ENCODE measurements at places on chromosomes 13 and 19.

GRCh38 chr13:32008518-32009175, 22.9 kb upstream of the FRY start:
- DNase-seq: no peak

DNA sequence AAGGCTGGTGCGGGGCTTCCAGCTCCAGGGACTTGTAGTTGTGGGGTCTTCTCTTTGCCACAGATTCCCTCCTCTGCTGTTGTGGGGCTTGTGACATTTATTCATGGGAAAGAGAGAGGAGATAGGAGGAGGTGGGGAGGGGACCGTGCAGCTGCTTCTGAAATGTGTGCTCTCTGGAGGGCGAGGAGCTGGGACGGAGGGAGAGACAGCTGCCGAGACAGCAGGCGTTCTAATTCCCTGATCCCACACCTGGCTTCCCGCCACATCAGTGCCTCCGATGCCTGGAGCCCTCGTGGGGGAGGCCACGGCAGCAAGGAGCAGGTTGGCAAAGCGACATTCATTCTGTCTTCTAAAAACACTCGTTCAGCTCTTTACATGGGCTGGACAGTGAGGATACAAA, 164.4 kb downstream of the USP12 start:
- no peak for DNase-seq

- no peak for DNase-seq
Observed at GRCh38 chr19:54389553-54389952, 24.8 kb upstream of the LAIR1 start.

DNA sequence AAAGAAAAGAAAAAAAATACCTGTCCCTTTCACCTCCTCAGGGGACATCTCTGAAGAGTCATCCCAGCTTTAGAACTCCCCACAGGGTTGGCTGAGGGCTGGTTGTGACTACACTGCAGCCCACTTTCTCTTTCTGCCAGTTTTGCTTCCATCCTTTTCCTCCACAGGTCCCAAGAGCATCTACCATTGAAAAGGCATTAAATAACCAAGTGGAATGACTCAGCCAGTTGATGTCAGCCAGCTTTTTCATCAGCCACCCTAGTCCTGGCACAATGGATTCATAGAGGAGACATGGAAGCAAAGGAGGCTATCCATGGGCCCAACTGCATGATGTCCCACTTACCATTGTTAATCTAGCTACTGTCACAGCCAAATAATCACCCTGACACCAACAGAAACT, 9.2 kb upstream of the RCBTB1 start:
- DNase-seq: no peak

GRCh38 chr13:51804295-51805172, 571 bp upstream of the DHRS12 start:
- DNase-seq: no peak

- no peak for DNase-seq
Observed at GRCh38 chr13:75829830-75830229, 193.7 kb downstream of the LMO7 start.

GRCh38 chr13:59061621-59062020, 1102.1 kb downstream of the DIAPH3 start:
- no peak for DNase-seq

DNA sequence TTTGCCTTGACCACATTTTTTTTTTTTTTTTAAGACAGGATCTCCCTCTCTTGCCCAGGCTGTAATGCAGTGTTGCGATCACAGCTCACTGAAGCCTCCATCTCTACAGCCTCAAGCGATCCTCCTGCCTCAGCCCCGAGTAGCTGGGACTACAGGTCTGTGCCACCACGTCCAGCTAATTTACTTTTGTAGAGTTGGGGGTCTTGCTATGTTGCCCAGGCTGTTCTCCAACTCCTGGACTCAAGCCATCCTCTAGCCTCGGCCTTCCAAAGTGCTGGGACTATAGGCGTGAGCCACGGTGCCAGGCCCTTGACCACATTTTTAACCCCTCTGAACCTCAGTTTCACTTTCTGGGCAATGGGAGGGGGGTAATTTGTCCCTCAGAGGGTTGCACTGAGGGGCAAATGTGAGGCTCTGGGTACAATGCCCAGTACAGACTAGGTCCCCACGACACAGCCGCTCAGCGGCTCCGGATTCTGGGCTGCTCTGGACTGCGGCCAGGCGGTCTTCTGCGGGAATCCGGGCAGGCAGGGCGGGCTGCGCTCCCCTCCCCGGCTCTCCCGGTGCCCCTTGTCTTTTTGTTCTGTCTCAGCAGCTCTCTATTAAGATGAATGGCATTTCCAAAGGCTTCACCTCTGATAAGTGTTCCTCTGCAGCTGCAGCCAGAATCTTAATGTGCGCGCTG, 3.8 kb upstream of the ALOX5AP start:
- DNase-seq: no peak

GRCh38 chr19:3478409-3479176, 1.7 kb downstream of the SMIM24 start:
- no peak for DNase-seq

DNA sequence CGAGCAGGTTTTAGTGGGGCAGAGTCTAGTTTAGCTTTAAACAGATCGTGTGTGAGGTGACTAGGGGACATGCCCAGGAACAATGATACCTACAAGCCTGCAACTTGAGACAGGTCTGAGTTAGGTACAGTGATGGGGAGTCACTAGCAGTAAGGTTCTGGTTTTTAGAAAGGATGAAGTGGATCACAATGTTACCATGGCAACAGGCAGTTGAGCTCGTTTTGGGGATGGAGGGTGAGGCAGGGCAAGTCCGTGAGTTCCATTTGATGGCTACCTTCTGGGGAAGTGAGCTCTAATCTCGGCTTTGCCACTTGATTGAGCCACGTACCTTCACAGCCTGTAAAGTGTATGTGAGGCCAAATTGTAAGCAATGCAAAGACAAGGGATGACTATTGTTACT, 76.0 kb upstream of the GTF3A start:
- DNase-seq: no peak

DNA sequence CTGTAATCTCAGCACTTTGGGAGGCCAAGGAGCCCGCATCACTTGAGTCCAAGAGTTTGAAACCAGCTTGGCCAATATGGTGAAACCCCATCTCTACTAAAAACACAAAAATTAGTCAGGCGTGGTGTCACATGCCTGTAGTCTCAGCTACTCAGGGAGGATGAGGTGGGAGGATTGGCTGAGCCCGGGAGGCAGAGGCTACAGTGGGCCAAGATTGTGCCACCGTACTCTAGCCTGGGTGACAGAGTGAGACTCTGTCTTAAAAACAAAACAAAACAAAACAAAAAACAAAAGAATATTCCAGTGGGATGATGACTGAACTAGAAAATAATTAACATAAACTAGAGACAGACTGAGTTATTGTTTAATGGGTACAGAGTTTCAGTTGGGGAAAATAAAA, 81.7 kb upstream of the ABCC4 start:
- no peak for DNase-seq

DNA sequence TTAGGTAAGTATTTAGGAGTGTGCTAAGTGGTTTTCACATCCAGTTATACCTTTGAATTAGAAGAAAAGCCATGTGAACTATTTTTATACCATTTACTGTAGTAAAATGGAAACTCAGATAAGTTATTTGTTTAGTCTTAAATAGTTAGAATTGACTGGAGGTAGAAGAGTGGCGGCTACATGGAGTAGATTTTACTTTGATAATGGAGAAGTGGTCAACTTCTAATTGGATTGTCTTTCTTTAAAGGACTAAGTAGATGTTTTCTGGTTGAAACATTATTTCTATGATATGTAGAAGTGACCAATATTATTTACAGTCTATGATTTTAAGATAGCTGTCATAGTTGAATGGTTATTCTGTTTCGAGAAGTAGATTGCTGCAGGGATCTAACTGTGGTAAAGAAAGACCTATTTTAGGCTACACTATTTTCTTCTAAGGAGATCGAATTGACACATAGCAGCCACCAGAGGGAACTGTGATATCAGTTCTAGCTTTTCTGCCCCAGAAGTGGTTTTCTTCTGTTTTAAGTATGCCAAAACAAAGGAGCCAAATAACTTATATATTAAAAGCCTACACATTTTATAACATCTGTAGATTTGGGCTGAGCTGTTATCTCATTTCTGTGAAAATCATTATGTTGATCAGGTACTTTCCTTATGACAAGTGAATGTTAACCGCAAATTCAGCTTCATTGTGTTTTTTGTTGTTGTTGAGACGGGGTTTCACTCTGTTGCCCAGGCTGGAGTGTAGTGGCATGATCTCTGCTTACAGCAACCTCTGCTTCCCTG, 26.1 kb downstream of the ZMYM2 start:
- DNase-seq: peak; percentile 67

DNA sequence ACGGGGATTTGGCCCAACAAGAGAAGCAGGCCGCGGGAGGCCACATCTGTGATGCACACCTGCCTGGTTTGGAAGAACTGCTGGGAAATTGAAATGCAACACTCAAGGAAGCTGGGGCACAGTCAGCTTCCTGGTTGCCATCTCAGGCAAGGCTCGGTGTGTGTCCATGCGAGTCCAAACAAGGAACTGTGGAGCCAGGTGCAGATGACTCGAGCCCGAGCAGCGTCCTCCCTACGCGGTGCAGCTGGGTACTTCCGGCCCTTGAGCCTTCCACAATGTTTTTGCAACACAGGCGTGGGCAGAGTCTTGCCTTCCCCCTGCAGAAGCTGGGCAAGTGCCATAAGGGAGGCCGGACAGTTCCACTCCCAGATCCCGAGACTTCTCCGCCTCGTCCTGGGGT, 94.6 kb downstream of the CRYL1 start:
- DNase-seq: no peak

- DNase-seq: no peak
Observed at GRCh38 chr19:4929186-4929585, 19.9 kb downstream of the UHRF1 start.

DNA sequence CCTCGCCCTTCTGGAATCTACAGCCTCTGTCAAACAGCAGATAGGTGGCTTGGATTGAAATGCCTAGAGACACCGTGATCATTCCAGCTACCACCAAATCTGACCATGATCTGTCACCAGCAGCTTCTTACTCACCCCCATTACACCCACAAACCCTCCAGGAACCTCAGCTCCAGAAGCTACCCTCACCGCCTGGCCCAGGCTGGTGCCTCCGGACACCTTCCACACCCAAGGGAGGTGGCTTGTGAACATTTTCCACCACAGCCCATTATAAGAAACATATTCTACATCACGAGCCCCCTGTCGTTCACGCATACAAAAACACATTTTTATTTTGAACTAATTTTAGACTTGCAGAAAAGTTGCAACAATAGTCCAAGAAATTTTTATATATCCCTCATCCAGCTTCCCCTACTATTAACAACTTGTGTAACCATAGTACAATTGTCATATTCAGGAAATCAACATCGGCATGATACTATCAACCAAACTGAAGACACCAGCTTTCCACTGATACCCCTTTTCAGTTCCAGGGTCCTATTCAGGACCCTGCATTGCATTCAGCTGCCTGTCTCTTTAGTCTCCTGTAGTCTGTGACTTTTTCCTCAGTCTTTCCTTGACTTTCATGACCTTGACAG, 15.4 kb upstream of the UBE2L5 start:
- no peak for DNase-seq

- DNase-seq: no peak
Observed at GRCh38 chr13:114065926-114066774, 66.3 kb downstream of the RASA3 start.

GRCh38 chr13:98910501-98910951, 67.3 kb downstream of the DOCK9 start:
- peak; percentile 19 for DNase-seq

DNA sequence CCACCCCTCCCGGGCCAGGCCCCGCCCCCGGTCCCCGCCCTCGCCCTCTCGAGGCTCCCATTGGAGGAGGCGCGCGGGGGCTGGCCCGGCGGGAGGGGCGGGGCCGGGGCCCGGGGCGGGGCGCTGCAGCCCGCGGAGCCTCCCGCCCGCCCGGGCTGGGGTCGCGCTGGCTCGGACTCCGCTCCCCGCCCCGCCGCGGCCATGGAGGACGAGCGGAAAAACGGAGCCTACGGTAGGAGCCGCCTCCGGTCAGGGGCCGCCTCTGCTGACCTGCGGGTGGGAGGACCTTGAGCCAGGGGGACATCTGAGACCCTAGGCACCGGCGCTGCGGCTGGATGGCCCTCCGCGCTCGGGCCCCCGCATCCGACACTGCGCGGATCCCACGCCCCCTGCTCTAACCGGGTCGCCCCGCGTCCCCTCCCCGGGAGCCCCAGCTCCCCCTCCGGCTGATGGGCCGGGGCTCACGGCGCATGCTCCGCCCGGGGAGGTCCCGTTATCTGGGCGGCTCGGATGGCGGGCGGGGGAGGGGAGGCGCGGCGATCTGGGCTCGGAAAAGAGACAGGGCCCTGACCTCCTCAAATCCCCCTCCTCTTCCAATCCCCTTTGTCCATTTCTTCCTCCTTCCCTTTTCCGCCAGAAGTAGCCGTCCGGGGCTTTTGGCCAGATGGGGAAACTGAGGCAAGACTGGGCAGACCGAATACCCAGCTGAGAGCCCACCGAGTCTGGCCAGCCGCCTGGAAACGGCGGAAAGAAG, 15.4 kb upstream of the AP1M2 start:
- DNase-seq: peak; percentile 95

DNA sequence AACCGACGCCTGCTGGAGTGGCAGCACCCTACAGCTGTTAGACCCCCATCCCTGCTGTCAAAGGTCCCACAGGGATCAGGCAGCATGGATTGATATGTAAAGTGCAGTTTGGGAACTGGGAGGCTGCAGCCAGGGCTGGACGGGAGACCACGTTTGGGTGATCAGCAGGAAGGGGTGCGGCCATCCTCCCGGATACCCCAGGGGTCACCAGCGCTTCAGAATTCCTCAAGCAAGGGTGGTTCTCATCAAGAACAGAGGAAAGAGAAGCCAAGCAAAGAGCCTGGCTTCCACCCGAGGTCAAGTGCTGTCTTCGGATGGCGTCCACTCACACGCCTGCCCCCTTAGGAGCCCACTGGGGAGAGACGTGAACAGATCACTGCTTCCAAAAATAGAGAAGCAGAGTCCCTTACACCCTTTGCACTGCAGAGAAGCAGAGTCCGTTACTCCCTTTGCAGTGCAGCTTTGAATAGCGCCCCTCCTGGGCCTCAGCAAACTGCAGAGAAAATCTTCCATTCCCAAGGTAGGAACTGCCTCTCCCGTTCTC, 35.5 kb downstream of the DHRS12 start:
- no peak for DNase-seq

DNA sequence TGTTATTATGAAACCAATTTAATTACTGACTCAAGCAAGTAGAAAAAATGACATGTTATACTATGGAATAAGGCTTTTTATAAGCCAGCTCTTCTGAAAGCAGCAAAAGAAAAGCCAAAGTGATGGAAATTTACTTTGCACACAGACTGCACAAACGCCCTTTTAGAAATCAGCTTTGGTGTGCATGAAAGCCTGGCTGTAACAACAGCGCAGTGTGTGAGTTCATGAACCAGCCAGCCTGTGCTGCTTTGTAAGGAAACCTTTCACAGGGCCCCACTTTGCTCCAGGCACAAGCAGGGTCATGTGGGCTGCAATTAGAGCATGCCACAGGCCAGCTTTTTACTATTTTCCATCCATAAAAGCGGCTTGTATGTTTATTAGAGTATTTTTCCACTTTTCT, 13.6 kb upstream of the IFT88 start:
- peak; percentile 76 for DNase-seq

GRCh38 chr13:53921473-53921872, 892.9 kb downstream of the OLFM4 start:
- no peak for DNase-seq

GRCh38 chr19:54653181-54653809, 9.5 kb upstream of the LILRB4 start:
- DNase-seq: peak; percentile 38

- no peak for DNase-seq
Observed at GRCh38 chr19:3599776-3600187, 6.9 kb downstream of the TBXA2R start.

- no peak for DNase-seq
Observed at GRCh38 chr19:15194938-15195337, 5.9 kb downstream of the NOTCH3 start.

- DNase-seq: peak; percentile 78
Observed at GRCh38 chr19:11699931-11700794, 38.6 kb downstream of the ZNF823 start.

- DNase-seq: no peak
Observed at GRCh38 chr19:42422092-42422900, 4.9 kb downstream of the LIPE start.
